ENCODE measurements at places on chromosomes 5 and 9. TPM values are rescaled to one million over a fixed set of nuclear protein-coding genes. Genes with fewer than 3 reads are reported as not detected.

- DNase-seq, result no peak
Observed at GRCh38 chr9:6757132-6757455, 679 bp upstream of the KDM4C start.

DNA sequence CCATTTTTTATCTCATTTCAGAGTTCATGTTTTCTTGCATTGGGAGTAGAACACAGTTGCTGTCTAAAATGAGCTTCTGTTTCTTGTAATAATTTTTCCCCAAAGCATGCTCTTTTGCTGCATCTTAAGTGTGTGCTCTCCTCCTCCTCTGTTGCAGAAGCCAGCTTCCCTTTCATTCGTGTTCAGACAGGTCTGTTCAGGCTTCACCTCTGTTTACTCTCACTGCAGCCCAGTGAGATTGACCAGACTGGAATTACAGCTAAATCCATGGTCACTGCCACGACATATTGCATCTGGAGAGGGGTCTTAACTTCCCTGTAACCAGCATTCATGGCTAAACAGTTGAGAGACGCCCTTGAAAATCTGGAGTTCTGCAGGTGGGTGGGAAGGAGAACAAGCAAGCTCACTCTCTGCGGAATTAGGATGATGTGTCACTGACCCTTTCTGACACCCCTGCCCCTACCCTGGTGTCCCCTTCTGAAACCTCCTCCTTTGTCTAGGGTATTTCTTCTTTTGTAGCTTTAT lies 223.2 kb downstream of the FSTL4 start:
- DNase-seq, result no peak

RAPGEF1 gene
- total RNA-seq, result 100 TPM

ISOC1 gene
- 90.8 TPM for total RNA-seq

TAF1L gene
- not detected for total RNA-seq

SEMA6A gene
- 4.1 TPM for total RNA-seq

OR1Q1 gene
- not detected for total RNA-seq

All from right cardiac atrium (tissue), 5 donors.